ENCODE measurements at places on chromosomes 6 and 20.

- no peak for DNase-seq
These were observed 251.9 kb upstream of the PRDM1 start for GRCh38 chr6:105833959-105834947.

DNA sequence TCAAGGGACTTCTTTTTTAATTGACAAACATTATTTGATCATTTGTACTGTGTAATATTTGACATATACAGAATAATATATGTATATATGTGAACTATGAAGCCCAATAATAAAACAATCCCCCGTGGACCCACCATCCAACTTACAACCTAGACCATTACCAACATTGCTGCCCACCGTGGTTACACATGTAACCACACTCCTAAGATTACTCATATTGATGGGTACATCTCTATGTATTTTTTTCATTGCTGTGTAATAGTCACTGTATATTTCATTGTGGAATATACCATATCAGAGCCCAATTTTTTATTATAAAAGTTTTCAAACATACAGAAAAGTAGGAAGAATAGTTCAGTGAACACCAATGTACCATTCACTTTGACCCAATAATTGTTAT is 94.3 kb downstream of the RTN4IP1 start:
- DNase-seq = no peak

GRCh38 chr6:51753635-51754034 is 333.8 kb downstream of the PKHD1 start:
- no peak for DNase-seq

- DNase-seq = no peak
These were observed 29.8 kb upstream of the SEC63 start for GRCh38 chr6:107987805-107988204.

GRCh38 chr20:45796337-45797065 is 4.7 kb downstream of the DNTTIP1 start:
- DNase-seq = no peak

- no peak for DNase-seq
These were observed 31.7 kb upstream of the ASXL1 start for GRCh38 chr20:32326504-32326845.

Data from DMS 273 treated with DMSO at 0.1 percent for 48 hours (cell line).